Mesenteric fat pad (tissue), 1 donor: ENCODE measurements at places on chromosomes 5 and 9. TPM values are rescaled to one million over a fixed set of nuclear protein-coding genes. Genes with fewer than 3 reads are reported as not detected.

Gene WWC1
- total RNA-seq, result 4.2 TPM

DNA sequence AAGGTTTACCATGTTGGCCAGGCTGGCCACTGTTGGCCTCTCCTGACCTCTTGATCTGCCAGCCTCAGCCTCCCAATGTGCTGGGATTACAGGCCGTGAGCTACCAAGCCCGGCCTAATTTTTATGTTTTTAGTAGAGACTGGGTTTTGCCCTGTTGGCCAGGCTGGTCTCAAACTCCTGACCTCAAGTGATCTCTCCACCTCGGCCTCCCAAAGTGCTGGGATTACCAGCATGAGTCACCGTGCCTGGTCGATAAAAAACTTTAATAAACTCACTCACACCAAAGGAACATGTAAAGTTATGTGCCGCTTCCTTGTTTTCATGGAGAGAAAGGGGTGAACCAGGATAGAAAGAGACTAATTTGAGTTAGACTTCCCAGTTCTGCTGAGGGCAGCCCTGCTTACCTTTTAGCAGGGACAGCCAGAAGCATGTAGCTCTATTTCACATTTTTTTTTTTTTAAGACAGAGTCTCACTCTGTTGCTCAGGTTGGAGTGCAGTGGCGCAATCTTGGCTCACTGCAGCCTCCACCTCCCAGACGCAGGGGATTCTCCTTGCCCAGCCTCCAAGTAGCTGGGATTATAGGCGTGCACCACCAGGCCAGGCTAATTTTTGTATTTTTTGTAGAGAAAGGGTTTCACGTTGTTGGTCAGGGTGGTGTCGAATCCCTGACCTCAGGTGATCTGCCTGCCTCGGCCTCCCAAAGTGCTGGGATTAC lies 11.4 kb upstream of the HAUS6 start:
- DNase-seq, result no peak

DNA sequence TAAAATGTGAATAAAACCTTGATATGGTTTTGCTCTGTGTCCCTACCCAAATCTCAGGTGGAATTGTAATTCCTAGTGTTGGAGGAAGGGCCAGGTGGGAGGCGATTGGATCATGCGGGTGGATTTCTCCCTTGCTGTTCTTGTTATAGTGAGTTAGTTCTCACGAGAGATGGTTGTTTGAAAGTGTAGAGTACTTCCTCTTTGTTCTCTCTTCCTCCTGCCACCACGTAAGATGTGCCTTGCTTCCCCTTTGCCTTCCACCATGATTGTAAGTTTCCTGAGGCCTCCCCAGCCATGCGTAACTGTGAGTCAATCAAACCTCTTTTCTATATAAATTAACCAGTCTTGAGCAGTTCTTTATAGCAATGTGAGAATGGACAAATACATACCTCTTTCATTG lies 34.9 kb downstream of the TARS1 start:
- no peak for DNase-seq

- DNase-seq, result no peak
These were observed 69.7 kb downstream of the BAAT start for GRCh38 chr9:101315112-101315450.

GRCh38 chr9:107942856-107943255 lies 453.3 kb upstream of the KLF4 start:
- no peak for DNase-seq

DNA sequence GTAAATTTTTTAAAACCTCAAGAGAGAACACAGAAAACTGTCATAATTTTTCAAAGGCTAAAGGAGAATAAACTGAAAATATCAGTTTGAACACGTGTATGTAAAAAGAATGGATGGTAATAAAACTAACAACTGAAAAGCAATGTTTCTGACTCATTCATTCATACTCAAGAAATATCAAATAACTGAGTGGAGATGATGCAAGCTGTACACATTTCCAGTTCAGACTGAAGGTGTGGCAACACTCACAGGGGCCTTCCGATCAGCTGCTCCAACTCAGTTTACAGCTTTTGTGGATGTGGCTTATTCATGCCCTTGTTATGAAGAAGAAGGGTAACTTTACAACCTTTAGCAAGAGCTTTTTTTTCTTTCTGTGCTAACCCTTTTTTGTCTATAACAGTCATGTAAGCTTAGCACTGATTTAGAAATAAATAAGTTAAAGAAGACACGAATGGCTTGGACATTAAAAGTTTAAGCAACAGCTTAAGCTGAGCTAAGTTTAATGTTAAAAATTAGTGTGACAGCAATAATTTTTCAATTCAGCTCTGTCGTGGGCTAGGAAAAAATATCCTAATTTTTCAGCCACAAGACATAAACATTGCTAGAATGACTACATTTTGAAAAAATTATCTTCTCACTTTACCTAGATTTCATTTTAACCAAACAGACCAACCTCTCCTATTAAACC lies 453.5 kb downstream of the RAB3C start:
- DNase-seq, result no peak

GRCh38 chr9:13209498-13209897 lies 70.0 kb downstream of the MPDZ start:
- DNase-seq, result no peak

- no peak for DNase-seq
These were observed 566.6 kb downstream of the ZNF608 start for GRCh38 chr5:124179819-124180218.

- DNase-seq, result no peak
These were observed 45.9 kb downstream of the BOD1 start for GRCh38 chr5:173570321-173571090.

GRCh38 chr5:55344392-55344992 lies 36.7 kb downstream of the MTREX start:
- DNase-seq, result no peak
